ENCODE measurements at places on chromosomes 1 and 21.

DNA sequence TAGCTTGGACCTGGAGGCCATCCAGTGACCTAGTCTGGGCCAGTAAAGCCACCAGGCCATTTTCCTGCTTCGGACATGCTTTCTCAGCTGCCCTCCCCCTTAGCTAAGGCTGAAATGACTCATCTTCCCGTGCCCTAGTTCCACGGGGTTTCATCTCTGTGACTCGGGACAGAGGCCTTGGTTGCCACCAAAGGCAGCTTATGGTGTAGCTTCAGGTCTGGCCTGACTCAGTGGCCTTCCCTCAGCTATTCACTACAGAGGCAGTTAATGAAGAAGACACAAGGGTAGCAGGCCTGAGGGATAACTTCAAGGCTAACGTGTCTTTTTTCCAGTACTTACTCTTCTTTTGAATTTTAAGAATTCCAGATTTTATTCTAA is 82.4 kb downstream of the PBX1 start:
- DNase-seq: peak; percentile 9

DNA sequence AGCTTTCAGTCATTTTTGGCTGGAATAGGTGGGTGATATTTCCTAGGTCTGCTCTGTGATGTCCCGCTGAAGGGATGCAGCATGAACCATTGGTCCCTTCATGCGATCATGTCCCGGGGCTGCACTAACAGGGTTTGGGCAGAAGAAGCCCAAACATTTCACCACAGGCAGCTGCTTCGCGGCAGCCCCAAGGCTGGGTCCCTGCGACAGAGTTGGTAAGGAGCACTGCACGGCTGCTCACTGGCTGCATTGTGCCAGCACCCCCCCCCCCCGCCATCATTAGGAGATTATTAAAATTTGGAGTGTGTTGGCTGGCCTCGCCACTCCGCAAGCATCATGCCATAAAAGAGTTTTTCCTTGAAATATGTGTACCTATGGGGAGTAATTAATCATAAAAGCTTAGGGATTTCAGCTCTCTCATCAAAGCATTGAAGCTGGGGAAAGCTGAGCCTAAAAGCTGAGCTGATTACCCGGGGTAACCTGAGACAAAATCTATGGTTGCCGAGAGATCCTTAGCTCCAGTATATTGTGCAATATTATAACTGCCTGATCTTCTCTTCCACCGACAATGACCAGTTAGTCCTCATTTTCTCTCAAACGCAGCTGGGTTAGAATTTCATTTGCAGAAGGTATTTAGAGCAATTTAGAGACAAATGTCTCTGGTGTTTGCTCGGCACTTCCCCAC is 62.5 kb downstream of the PEX14 start:
- no peak for DNase-seq

DNA sequence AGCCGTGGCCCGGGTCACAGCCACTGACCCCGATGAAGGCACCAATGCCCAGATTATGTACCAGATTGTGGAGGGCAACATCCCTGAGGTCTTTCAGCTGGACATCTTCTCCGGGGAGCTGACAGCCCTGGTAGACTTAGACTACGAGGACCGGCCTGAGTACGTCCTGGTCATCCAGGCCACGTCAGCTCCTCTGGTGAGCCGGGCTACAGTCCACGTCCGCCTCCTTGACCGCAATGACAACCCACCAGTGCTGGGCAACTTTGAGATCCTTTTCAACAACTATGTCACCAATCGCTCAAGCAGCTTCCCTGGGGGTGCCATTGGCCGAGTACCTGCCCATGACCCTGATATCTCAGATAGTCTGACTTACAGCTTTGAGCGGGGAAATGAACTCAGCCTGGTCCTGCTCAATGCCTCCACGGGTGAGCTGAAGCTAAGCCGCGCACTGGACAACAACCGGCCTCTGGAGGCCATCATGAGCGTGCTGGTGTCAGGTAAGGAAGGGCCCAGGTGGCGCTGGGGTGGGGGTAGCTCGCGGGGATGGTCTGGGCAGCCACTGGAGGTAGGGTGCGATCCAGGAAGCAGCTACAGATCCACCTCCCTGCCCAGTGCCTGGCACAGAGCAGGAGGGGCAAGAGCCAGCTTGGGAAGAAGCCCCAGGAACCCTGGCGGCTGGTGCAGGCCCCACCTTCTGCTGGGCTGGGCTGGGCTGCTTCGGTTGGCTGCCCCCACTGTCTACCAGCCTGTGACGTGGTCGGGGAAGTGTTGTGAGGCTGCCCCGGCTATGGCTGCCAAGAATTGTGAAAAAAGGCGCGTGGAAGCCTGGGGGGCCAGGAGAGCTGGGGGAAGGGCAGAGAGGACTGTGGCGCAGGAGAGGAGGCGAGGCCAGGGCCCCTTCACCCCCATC is 3.8 kb downstream of the CELSR2 start:
- peak; percentile 68 for DNase-seq

GRCh38 chr1:163789911-163790310 is 468.2 kb downstream of the NUF2 start:
- no peak for DNase-seq

- no peak for DNase-seq
These were observed 165.0 kb upstream of the EDN2 start for GRCh38 chr1:41649396-41650027.
